ENCODE measurements at places on chromosomes 4 and X.

- DNase-seq: peak; percentile 21
Measured at GRCh38 chr4:101230801-101231426, 116.4 kb downstream of the PPP3CA start.

DNA sequence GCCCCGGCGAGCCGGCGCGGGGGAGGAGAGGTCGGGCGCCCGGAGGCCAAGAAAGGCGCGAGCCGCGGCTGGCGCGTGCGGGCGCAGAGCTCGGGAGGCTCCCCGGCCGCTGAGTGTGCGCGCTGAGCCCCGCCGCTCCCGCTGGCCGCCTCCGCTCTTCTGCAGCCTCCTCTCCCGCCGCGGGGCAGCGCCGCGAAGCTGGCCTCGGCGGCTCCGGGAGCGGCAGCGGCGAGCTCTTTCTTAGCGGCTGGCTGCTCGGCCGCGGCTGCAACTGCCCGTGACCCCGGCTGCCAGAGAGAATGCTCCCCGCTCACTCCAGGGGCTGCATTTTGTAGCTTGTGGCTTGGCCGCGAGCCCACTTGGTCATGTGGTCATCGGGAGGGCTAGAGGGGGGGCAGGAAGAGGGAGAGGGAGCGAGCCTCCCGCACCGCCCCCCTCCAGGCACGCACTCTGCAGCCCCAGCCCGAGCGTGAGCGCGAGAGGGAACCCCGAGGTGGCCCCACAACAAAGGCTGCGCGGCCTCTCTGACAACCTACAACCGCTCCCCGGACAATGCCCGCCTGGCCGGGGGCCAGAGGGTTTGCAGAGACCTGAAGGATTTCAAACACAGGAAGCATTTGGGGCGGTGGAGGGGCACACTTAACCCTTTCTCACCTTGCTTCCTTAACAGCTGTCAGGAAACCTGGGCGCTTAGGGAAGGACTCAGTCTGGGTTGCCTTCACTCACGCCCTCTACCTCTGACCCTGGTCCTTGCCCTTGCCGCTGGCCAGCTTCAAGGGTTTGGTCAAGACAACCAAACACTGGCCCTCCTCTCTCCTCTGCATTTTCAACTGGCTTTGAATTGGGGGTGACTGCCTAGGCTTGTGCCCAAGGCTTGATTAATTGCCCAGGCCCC, at the start of gene APLN:
Gene APLN (minus strand): TSS at position 305 of the 895 bp plus-strand sequence. CDS start 326 bp downstream, outside the sequence.
- peak; percentile 44 for DNase-seq

DNA sequence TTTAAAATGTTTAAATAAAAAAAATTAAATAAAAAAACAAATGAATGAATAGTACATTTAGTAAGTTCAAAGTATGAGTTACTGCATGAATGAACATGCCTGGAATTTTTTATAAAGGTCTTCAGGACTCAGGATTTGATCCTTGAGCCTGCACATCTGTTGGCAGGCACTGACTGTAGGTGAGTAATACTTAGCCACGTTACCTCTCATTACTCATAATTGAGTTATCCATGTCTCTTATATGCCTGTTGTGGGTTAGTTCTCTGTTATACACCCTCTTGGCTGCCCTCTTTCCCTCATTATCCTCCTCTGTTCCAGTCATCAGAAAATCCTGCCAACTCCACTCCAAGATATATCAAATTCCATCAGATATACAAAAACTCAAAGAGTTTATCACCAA, 276.0 kb downstream of the FBXW7 start:
- DNase-seq: peak; percentile 20

DNA sequence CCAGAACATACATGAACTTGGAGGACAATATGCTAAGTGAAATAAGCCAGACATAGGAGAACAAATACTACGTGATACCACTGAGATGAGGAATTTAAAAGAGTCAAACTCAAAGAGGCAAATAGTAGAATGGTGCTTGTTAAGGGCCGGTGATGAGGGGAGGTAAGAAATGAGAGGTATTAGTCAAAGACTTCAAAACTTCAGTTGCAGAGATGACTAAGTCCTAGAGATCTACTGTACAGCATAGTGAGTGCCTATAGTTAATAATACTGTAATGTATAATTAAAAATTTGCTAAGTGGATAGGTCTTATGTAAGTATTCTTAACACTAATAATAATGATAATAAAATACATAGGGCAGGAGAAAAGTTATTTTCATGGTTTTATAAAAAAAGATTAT, 126.9 kb upstream of the VEGFC start:
- DNase-seq: no peak

DNA sequence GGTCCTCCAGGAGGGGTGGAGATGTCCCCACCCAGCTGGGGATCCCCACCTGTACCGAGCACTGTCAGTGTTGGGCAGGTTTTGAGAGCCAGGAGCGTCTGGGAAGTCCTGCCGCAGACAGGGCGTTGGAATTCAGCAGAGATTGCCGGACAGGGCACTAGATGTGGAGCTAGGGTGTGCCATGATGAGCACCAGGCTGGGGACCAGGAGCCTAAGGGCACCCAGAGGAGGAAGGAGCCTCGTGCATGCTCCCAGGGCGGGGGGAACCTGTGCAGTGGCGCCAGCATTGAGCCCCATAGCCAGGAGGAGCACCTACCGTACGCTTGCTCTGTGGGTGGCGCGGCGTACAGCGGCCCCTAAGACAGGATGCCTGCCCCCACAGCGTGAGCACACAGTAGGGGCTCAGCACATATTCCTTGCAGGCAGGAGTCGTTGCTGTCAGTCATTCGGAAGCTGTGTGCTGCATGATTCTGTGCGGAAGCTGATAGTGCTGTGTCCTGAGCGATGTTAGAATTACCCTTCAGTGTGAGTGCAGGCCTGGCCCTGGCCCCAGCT, 18.8 kb upstream of the TADA2B start:
- DNase-seq: no peak

DNA sequence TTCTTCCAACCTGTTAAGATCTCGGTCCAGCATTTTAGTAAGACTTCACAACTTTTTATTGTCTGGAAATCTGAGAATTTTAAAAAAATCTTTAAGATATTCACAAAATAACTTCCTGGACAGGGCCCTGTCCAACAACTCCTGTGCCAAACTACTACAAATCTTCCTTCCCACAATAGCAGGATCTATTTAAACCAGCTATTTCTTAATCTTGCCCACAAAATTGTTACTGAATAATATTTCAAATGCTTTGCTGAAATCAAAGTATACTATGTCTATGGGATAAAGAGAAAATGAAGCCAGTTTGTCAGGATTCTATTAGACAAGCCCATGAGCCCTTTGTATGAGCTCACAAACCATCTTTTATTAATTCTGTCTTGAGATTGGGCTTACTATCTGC, 104.1 kb upstream of the DDIT4L start:
- peak; percentile 33 for DNase-seq

- DNase-seq: no peak
Measured at GRCh38 chrX:134075894-134076718, 90.7 kb upstream of the GPC3 start.

GRCh38 chrX:78710171-78710570, 37.3 kb upstream of the LPAR4 start:
- no peak for DNase-seq

Data from fibroblast of pulmonary artery (primary cell).